ENCODE measurements at places on chromosomes 5 and 9.

DNA sequence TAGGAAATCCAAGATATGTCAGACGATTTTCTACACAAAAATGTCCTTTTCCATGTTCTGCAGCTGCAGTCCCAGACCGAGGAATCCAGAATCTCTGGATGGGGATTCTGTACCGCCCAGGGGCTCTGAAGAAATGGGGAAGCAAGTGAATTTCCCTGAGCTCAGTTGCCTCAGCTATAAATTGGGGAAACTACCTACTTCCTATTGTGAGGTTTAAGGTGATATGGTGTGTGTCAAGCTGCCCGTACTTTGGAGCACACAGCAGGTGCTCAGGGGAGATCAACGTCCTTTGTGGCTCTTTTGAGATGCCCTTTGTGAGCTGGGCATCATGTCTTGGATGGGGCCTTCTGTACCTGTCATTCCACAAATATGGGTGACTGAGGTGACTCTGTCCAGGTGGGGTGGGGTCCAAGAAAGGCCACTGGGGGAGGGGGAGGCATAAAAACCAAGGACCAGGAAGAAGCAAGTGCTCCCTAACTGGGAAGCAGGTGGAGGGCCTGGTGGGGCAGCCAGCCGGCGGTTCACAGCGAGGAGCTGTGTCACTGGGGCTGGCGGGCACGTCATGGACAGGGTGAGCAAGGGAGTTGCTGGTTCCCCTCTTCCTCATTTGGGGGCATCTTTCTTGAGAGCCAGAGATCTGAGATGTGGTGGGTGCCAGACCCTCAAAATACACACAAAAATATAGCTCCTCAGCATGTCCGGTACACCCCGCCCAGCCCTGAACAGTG is 116.0 kb downstream of the CRB2 start:
- no peak for DNase-seq

DNA sequence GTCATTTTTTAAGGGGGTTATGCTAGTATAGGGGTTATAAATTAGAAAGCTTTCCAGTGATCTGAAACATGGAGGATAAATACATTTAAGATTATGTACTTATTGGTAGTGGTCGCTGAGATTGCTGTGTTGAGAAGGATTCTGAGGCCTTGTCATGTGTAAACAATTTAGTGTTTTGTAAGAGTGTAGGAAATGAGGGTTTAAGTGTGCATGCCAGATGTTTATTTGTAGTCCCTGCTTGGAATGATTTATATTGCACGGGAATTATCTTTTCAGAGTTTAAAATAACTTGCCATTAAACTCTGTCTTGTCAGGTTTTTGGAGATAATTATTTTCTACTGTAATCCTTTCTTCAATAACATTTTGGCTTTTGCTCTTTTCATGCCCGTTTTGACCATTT is 19.4 kb downstream of the ZNF618 start:
- DNase-seq, result no peak

GRCh38 chr9:108184941-108185340 is 670.8 kb downstream of the ACTL7B start:
- DNase-seq, result no peak

GRCh38 chr5:176654856-176655255 is 7.6 kb downstream of the TSPAN17 start:
- DNase-seq, result peak; percentile 14

- DNase-seq, result no peak
These were observed 82.5 kb downstream of the ADCY2 start for GRCh38 chr5:7478459-7478858.

GRCh38 chr5:172828911-172829431 is 5.1 kb upstream of the ERGIC1 start:
- no peak for DNase-seq

GRCh38 chr9:136049491-136050265 is 45.4 kb downstream of the NACC2 start:
- no peak for DNase-seq

GRCh38 chr5:93070938-93071337 is 510.1 kb downstream of the NR2F1-AS1 start:
- DNase-seq, result no peak

- no peak for DNase-seq
These were observed 124.3 kb upstream of the SLC12A2 start for GRCh38 chr5:127959152-127959764.

DNA sequence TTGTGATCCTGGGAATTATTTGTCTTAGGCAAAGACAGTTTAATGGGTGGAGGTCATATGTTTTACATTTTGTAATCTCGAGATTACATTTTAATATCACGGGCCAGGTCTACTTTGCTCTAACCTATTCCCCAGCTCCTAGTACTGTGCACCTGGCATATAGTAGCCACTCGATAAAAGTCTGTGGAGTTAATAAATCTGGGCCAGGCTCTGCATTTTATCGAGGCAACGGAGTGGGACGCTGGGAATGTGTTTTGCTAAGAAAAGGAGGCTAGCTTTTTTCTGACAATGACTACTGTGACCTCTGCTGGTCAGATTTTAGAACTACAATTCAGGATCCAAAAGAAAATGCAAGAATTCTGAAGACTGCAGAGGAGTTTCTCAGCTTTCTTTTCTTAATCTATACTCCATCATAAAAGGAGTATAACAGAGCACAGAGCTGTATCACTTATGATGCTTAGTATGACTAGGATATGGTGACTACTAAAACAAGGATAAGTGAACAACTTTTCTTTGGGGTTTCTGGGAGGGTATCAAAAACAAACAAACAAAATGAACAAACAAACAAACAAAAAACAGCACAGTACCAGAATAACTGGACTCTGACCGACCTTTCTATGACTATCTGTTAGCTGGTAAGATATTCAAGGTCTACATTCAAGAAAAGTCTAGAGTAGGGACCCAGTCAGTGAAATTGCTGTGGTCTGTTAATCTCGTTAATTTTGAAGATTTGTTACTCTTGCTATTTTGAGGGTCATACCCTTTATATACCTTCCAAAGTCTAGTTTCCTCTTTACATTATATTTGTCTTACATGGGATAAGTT is 46.1 kb upstream of the CER1 start:
- DNase-seq, result peak; percentile 39

- DNase-seq, result no peak
These were observed 167.0 kb upstream of the ZNF618 start for GRCh38 chr9:113708821-113709713.

- DNase-seq, result no peak
These were observed 1.9 kb downstream of the LRRC26 start for GRCh38 chr9:137167747-137168572.

DNA sequence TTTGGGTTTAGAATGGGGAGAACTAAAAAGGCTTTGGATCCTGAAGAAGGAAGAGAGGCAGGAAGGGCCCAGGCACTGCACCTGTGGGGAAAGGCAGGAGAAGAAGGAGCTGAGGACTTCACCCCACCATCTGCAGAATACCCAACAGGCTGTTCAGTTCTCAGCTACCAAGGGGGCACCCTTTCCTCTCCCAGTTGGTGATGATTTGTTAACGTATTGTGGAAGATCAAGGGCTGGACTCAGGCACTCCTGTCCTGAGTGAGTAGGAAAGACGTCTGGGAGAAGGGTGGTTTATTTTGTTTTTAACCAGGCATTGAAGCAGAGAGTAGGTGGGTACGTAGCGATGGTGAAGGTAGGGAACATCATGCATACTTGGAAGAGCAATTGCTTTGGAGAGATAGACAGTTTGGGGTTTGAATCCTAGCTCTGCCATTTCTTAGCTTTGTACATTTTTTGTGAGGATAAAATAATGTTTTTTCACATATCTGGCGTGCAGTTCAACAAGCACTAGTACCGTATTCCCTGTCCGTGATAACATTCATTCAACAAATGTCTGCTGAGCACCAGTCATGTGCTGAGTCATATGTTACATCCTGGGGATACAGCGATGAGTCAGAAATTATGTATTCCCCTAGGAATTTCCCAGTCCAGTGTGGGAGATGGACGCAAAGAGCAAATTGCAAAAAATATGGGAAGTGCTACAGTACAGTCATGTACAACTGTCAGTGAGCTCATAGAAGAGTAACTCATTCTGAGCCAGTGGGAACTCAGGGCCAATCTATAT is 2.1 kb downstream of the MSANTD3 start:
- DNase-seq, result no peak

DNA sequence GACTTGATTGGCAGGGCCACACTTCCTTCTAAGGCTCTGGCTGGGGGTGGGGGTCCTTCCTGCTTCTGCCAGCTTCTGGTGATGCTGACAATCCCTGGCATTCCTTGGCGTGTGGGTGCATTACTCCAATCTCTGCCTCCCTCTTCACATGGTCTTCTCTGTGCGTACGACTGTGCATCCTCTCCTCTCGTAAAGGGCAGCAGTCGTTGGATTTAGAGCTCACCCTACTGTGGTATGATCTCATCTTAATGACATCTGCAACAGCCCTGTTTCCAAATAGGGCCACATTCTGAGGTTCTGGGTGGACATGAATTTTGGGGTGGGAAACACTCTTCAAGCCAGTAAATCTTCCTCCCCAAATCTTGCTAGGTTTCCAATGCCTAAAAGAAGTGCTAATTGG is 36.8 kb downstream of the ROPN1L start:
- DNase-seq, result no peak

DNA sequence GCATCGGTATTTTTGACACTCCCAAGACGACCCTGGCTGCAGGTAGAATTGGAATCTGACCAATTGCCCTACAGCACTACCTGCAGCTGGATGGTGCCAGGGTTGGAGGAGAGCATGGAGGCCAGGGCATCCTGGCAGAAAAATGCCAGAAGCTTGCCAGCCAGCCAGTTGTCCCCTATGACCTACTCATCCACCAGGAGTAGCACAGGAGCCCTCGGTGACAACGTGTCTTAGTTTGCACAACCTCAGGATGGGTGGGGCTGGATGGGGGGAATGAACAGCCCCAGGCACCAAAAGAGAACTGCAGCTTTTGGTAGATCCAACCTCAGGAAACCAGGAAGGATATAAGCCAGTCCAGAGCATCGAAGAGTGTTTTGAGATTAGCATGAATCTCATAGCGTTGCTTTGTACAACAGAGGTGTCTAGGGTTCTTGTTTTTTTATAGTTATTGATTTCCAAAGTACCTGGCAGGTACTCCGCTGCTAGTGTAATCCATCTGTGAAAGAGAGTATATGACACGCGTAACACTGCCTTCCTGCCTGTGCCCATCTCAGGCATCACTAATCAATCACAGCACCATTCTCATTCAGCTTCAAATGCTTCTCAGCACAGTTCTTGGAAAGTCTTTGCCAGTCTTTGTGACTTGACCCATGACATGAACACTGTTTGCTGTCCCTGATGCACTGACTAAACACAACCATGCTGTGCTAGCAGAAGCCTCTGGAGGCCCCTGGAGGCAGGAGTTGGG is 36.7 kb upstream of the ASS1 start:
- DNase-seq, result no peak

- DNase-seq, result no peak
These were observed 592.2 kb upstream of the ZNF608 start for GRCh38 chr5:125338440-125339174.

All from CD4-positive, alpha-beta T cell treated with Interleukin-10 for 1 hour (primary cell).